ENCODE measurements at places on chromosomes 12 and 14.

- no peak for DNase-seq
Measured at GRCh38 chr12:108939594-108939993, 59.7 kb downstream of the DAO start.

DNA sequence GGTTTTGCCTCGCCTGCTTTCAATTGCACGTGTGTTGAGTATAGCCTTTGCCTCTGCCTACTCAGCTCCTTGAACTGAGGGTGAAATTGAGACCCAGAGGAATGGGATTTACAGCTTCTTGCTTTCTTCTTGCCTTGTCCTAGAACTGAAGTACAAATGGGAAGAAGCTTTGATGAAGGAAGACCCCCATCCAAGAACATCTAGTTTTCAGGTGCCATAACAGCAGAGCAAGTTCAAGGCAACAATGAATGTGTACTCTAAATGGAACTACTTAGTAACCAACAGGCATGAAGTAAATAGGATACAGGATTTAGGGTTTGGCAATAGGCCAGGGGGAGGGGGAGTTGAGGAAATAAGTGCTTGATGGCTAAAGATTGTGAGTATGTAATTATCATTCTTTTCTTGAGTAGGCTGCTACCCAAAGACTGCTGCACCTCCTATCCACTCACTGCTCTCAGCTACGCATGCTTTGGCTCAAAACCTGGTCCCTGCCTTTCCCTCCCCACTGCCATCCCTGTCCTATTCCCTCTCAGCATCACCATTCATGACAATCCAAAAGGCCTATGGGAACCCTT lies 2.1 kb downstream of the GPX2 start:
- DNase-seq = no peak

DNA sequence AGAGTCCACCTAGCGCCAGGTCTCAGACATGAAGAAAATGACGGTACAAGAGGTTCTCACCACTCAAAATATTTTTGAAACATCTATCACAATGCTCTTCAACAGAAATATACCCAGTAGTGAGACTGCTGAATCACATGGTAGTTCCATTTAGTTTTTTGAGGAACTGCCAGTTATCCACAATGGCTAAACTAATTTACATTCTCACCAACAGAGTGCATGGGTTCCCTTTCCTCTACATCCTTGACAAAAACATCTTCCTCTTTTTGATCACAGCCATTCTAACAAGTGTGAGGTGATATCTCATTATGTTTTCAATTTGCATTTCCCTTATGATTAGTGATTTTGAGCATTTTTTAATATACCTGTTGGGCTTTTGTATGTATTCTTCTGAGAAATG lies 5.7 kb upstream of the GPR65 start:
- no peak for DNase-seq

- DNase-seq = peak; percentile 20
Measured at GRCh38 chr14:89214221-89214965, 202.6 kb downstream of the FOXN3 start.

GRCh38 chr14:105021656-105022275 lies 883 bp upstream of the CDCA4 start:
- no peak for DNase-seq

DNA sequence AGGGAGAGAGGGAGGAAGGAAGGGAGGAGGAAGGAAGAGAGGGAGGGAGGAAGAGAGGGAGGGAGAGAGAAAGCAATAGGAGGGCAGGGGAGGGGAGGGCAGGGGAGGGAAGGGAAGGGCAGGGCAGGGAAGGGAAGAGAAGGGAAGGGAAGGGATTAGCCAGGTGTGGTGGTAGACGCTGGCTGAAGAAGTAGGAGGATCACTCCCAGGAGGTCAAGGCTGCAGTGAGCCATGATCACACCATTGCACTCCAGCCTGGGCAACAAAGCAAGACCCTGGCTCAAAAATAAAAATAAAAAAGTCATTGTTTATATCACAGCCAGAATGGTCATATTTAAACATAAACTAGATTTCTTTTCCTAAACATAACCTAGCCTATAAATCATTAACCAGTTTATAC lies 20.4 kb upstream of the EEA1 start:
- DNase-seq = no peak

GRCh38 chr12:68067762-68068376 lies 78.6 kb downstream of the IFNG-AS1 start:
- DNase-seq = no peak

GRCh38 chr14:96586056-96586455 lies 83.9 kb downstream of the PAPOLA start:
- DNase-seq = no peak

DNA sequence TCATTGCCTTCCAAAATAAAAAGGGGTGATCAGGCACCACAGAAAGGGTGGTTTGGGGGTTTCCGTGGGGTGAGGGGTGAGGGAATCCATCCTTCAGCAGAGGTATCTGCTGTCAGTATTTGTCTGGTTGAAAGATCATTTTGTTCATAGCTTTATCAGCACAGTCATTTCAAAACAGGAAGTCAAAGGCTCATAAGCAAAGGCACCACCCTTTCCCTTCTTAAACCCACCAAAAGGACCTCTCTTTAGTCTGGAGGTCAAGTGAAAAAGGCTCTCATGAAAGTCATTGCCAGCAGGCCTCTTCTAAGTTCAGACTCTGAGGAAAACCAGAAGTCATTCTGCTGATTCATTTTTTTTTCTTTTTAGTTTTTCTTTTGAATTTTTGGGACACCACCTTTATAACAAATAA lies 6.2 kb downstream of the CHST11 start:
- no peak for DNase-seq

DNA sequence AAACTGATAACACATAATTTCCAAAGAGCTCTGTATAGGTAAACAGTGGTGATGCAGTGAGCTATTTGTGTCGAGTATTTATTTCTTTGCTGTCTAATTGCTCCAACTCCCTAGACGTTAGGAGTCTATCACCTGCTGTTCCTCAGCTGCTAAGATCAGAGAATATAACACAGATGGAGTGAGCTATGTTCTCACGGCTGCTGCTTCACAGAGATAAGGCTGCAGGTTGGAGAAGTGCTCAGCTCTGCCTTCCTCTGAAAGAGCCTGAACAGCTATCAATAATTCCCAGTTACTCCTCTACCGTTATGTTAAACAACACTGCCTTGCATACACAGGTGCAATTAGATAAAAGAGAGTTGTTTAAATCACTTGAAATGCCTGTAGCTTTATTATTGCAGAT lies 103.2 kb upstream of the MDGA2 start:
- DNase-seq = no peak

GRCh38 chr12:123237646-123238329 lies 4.6 kb downstream of the MTRFR start:
- no peak for DNase-seq

- DNase-seq = peak; percentile 57
Measured at GRCh38 chr14:80954687-80955299, 628 bp upstream of the TSHR start.

GRCh38 chr14:21860172-21860571 lies 186.6 kb upstream of the OR4E1 start:
- DNase-seq = no peak
